Activated effector memory CD4-positive, alpha-beta T cell treated with Interleukin-2 at 50 U/mL for 16 hours (primary cell): ENCODE measurements at places on chromosomes 6 and 20.

- DNase-seq = no peak
Measured at GRCh38 chr6:6665555-6666243, 77.2 kb downstream of the LY86 start.

DNA sequence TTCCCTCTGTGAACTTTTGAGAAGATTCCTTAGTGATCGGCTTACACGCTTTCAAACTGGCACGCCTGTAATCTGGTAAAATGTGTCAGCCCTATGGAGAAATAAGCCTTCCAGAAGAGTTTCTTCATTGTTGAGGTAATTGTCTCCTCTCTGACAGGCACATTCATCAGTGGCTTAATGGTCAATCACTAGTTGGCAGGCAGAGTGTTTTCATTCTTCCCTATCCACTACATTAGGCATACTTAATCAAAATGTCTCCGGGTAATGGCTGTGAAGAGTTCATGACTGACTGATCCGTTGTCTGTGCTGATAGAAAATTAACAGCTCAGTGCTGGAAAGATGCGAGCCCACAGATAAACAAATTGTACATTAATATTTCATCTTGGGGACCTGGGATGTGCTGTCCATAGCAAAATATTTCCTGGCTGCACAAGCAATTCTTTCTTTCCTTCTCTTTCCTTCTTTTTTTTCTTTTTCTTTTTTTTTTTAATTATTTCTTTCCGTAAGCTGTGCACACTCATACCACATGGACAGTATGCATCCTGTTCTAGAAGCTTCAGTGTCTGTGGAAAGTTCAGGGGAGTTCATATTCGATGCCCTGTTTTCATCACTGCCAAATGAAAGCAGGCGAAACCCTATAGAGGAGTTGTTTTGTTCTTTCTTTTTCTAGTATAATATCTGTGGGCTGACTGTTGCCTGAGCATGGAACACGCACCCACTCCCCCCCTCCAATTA lies 31.4 kb downstream of the TSHZ2 start:
- DNase-seq = no peak

DNA sequence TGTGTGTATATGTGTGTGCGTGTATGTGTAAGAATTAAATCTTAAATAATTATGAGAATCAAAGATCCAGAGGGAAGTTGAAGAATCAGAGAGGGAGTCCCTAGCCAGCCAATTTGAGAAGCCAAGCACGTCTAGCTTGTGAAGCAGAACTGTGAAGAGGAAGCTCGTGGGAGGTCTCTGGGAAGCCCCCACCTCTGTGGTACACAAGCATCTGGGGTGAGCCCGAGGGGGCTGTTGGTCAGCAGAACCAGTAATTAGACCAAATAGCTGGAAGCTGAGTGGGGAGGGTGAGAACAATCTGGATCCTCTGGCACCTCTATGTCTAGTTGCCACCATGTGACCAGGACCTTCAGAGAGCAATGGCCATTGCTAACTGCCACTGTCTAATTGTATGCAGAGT lies 310.0 kb upstream of the PRND start:
- DNase-seq = no peak

- no peak for DNase-seq
Measured at GRCh38 chr6:138864343-138864890, 68.5 kb downstream of the ECT2L start.

GRCh38 chr6:70151616-70152015 lies 151.3 kb downstream of the COL9A1 start:
- DNase-seq = no peak

GRCh38 chr6:134352786-134353480 lies 35.0 kb upstream of the SGK1 start:
- DNase-seq = no peak

DNA sequence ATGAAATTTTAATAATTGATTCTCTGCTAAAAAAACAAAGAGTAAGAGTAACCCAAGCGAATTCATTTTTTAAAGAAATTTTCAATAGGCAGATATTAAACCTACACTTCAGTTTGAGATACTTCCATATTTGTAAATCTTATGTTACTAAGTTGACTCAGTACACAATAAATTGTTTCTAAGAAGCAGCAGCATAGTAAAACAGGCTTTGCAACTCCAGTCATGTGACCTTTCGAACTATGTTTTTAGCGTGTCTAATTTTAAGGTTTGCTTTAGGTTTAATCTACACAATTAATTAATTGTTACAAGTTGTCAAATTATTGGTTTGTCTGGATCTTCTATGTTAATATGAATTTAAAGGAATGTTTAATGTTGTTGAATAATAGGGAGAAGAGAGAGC lies 708.9 kb upstream of the CITED2 start:
- no peak for DNase-seq

DNA sequence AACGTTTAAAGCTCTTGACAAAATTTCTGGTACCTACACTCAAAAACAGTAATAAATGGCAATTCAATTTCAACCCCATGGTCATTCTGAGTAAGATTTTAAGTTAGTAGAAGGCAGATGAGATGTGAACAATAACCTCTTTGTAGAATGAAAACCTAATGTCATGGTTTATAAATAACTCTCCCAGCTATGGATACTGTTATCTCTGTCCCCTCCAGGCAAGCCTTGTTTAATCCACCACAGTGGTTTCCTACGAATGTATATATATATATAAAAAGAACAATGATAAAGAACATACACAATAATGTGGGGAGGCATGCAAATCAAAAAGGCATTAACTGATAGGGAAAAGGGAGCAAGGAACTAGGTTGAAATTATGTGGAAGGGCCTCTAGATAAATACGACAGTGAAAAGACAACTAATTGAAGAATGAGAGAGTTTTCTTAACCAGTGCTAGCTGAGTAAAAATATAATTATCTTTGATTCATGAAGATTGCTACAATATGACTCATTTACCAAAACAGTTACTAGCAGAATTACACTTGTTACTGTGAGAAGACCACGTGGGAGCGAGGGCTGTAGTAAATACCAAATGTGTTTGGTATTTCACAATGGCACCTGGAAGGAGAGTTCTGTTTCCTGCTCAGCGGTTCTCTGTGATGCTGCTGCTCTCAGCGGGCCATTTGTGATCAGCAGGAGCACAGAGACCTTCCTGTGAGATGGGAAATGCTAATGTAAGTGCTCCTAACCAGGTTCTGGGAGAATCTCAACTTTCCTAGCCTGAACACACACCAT lies 173.7 kb downstream of the MBOAT1 start:
- no peak for DNase-seq

DNA sequence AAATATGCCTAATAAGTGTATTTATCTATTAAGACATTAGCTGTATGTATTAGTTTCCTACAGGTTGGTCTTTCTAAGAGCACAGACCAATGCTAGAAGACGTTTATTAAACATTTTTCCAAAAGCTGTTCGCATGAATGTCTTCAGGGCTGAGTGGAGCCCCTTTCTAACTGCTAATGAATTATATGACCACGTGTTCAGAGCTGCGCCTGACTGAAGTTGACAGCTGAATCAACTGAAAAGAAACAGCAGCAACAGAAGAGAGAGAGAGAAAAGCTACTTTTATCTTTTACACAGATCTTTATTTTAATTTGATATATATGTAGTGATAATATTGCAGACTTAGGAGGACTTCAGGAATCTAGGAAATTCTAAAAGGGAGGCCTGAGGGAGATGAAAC lies 75.2 kb upstream of the ARID1B start:
- no peak for DNase-seq
